ENCODE measurements at places on chromosomes 13 and 19. TPM values are rescaled to one million over a fixed set of nuclear protein-coding genes. Genes with fewer than 3 reads are reported as not detected.

GRCh38 chr13:51305271-51305967 is 34.1 kb upstream of the SERPINE3 start:
- no peak for DNase-seq

GRCh38 chr19:50959731-50960500 is 7.1 kb upstream of the KLK5 start:
- no peak for DNase-seq

- DNase-seq: no peak
These were observed 2.4 kb upstream of the F2RL3 start for GRCh38 chr19:16886305-16886880.

DNA sequence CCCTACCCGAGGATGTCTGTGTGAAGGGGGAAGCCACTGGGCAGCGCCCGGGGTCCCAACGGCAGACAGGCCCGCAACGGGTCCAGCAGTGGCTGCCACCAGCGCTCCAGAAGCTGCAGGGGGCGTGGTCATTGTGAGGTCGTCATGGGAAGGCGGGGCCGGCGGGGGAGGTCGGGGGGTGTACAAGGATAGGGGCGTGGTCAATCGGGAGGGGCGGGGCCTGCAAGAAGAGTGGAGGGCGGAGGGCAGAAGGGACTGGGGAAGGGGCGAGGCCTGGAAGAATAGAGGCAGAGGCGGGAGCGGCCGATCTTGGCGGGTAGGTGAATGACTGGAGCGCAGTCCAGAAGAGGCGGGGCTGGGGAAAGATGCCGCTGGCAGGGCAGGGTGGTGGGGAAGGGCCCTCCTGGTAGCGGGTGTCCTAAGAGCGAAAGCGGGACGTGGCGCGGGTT is 4.4 kb downstream of the FUZ start:
- peak; percentile 90 for DNase-seq

Gene ZNF541
- total RNA-seq: not detected

GRCh38 chr13:83876546-83876945 is 5.7 kb downstream of the SLITRK1 start:
- DNase-seq: no peak

Gene CASP14
- not detected for total RNA-seq

Data from natural killer cell treated with Interleukin-12 subunit alpha and Interleukin-12 subunit beta and Interleukin-15 and Interleukin-18, amount 100 ng/mL, for 72 hours (primary cell).